ENCODE measurements at places on chromosomes 12 and 14. TPM values are rescaled to one million over a fixed set of nuclear protein-coding genes. Genes with fewer than 3 reads are reported as not detected.

The STAC3 gene
- 6.8 TPM for total RNA-seq

The B3GNT4 gene
- not detected for total RNA-seq

The LMNTD1 gene
- total RNA-seq = not detected

The OTUB2 gene
- 0.48 TPM for total RNA-seq

The MMP19 gene
- total RNA-seq = not detected

The EPYC gene
- total RNA-seq = not detected
